Stimulated activated CD4-positive, alpha-beta T cell treated with anti-CD3 and anti-CD28 coated beads, TNF-alpha, amount 100 ng/mL, for 1 hour (primary cell): ENCODE measurements at places on chromosomes 16 and 17.

GRCh38 chr17:80260791-80261158 is at the start of gene RNF213:
Gene RNF213 (plus strand): TSS chr17:80260852. CDS start chr17:80263682, 2,830 bp downstream.
- no peak for DNase-seq

DNA sequence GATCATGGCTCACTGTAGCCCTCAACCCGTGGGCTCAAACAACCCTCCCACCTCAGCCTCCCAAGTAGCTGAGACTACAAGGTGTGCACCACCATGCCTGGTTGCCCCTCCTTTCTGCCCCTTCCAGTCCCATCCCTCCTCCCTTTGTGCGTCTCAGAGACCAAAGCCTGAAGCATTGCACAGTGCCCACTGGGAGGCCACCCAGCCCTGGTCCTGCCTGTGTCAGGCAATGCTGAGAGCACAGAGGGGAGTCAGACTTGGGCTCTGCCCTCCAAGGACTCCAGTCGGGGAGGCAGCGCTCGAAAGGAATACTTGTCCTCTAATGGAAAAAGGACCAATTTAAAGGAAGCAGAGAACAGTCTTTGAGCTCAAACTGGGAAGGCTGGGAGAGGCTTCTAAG is 20.4 kb downstream of the RAI1 start:
- DNase-seq = no peak

DNA sequence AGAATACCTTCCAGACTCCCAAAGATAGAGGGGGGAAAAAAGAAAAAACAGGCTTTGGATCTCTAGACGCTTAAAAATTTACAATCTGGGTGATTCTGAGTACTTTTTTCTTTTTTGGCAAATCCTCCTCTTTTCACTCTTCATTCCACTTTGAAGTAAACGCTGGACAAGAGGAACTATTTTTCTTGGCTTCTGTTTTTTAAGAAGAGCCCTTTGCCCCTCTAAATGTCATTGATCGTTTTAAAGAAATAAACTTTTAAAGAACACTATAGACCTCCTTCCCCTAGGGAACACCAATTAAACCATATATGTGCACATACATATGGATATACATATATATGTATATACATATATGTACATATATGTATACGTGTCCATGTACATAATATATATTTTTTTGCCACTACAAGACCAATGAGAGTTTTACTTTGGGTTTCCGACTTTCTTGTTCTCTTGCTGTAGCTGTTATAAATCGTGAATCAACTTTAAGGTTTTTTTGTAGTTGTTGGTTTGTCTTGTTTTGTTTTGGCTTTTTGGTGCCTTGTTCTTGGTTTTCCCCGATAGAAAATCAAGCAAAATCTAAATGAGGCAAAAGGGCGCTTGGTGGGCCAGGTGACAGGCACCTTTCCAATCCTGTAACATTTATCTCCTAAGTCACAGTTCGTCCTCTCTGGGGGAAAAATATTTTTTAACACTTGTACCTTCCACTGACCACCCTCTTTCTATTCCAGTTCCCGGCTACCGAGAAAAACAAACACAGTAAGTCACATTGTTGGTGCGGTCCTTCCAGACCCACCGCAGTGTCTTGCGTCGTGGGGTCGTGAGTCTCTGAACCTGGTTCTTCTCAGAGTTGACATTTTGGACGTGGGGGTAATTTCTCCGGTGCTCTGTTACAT is 4.4 kb downstream of the FOXF1 start:
- no peak for DNase-seq

DNA sequence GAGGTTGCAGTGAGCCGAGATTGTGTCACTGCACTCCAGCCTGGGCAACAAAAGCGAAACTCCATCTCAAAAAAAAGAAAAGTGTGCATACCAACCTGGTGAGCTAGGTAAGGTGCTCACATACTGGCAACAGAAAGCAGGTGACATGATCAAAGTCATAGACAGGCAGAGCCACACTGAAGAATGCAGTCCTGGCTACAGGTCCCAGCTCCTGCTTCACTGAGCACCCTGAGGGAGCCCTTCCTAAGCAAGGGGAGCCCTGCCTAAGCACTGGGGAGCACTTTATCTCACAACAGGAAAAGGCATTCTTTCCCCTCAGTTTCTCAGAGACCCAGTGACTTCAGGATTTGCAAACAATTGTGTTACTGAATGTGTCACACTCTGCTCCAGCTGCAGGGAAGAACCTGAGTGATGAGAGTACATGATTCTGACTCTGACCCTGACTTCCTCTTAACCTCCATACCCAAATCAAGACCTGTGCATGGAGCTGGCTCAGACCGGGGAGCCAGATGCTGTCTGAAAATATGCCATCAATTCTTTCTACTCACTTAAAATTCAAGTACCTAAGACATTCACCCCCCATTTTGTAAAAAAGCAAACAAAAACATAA is 40.5 kb downstream of the ANKRD11 start:
- no peak for DNase-seq

GRCh38 chr17:60091908-60092331 is 13.2 kb upstream of the HEATR6 start:
- no peak for DNase-seq
